Natural killer cell treated with Interleukin-12 subunit alpha and Interleukin-12 subunit beta and Interleukin-15 and Interleukin-18, amount 100 ng/mL, for 72 hours (primary cell): ENCODE measurements at places on chromosomes 4 and X.

DNA sequence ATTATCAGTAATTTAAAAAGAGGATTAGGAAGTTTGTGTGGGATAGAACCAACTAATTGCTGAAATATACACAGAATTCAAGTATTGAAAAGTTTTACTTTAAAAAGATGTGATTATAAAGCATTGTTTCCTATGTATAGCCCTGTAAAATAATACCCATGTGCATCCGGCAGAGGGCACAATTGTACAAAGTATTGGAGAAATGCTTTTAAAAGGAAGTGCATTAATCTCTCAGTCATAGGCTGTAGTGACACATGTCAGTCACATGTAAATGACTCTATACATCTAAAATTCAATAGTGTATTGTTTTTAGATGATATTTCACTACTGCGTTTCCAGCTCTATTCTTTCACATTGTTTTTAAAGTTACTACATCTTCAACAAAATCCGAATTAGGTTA is 9.7 kb upstream of the GEMIN8 start:
- DNase-seq, result peak; percentile 80

- DNase-seq, result no peak
Measured at GRCh38 chr4:151565583-151565982, 156.6 kb downstream of the FHIP1A start.

DNA sequence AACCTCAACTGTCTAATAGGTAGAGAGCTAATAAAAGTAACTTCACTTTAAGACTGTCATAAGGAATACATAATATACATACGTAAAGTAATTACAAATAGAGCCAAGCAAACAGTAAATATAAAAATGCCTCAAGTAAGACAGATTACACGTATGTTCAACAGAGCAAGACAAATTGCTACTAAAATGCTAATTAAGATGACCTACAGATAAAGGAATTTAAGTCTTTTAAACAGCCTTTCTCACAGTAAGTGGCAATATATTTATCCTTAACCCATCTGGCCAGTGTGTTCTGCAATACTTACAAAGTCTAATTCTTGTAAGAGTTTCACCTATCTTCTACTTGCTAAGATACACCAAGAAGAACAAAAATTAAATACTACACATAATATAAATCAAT is 12.7 kb downstream of the G3BP2 start:
- no peak for DNase-seq

DNA sequence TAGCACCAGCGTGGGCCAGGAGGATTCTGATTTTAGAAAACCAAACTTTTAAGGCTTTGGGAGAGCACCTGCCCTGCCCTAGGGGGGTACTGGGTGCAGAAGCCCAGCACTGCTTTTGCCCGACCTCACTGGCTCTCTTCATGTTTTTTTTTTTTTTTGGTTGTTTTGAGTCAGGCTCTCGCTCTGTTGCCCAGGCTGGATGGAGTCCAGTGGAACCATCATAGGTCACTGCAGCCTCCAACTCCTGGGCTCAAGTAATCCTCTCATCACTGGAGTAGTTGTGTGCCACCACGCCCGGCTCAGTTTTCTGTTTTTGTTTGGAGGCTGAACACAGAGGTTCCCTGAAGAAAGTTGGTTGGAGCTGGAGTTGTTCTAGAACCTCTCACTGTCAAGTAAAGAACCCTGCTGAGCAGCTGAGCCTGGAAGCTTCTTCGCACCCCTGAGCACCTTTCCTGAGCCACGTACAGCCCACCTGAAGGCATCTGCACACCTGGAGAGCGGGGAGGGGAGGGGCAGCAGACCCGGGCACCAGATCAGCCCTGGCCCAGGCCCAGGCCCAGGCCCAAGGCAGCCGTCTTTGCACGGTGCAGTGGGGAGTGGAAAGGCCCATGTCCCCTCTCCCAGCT is 49.5 kb downstream of the SHROOM2 start:
- DNase-seq, result no peak

- no peak for DNase-seq
Measured at GRCh38 chr4:77044461-77045150, 31.2 kb downstream of the CCNI start.

DNA sequence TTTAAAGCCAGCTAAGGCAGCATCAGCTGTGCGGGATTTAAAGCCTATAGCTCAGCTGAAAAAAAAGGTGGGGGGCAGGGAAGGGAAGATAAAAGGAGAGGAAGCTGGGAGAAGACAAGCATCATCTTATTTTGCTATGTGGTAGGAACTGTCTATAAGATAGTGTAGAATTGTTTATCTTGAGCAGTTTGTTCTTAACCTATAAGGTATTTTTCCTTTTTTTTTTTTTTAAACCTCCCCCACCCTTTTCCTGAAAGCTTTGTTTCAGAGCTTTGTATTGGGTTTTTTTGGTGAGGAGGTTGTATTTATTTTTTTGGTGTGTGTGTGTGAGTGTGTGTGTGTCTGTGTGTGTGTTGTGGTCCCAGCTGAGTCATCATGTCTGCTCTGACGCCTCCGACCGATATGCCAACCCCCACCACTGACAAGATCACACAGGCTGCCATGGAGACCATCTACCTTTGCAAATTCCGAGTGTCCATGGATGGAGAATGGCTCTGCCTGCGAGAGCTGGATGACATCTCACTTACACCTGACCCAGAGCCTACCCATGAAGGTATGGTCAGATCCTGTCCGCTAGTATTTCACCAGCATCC is 531 bp downstream of the RUFY3 start:
- no peak for DNase-seq

- no peak for DNase-seq
Measured at GRCh38 chrX:85516131-85516530, 136.7 kb upstream of the POF1B start.

GRCh38 chrX:27086237-27086636 is 376.9 kb downstream of the PPP4R3C start:
- DNase-seq, result no peak

DNA sequence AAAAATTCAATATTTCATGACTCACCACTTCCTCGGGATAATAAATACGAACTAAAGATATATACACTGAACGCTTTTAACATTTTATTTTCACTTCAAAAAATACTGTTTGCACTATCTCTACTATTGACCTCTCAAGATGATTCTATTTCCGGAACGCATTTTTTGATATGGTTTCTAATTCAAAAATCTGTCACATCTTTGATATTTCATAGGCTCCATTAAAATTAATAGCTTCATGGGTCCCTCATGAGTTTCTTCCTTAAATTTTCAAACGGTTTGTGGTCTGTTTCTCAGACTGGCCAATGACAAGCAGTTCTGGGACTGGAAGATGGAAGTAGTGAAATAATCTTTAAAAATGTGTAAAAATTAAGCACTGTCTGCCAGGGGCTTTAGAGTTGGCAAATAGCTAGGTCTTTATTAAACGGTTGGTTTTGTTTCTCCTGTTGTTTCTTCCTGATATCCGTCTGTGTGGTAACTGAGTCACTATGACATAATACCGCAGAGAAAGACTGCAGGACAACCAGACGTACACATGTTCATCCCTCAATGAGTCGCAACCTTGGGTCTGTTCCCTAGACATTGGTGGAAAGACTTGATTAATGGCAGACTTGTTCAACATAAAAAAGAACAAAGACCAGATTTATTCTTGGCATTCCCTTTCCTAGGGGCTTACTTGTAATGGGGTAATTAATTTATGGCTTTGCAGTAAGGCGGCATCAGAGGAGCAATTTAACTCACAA is 133.8 kb downstream of the PALLD start:
- DNase-seq, result no peak

DNA sequence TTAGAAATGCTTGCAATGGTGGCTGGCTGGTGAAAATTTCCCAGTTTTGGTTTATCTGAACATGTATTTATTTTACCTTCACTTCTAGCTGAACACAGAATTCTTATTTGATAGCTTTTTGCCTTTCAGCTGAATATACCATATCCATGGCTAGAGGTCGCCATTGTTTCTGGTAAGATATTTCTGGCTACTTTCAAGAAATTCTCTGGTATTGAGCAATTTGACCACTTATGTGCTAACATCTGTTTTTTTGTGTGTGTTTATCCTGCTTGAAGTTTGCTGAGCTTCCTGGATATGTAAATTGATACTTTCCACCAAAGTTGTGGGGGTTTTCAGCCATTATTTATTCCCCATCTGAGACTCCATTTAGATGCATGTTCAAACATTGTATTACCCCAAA is 75.4 kb downstream of the FBXW7 start:
- no peak for DNase-seq

GRCh38 chrX:21974011-21974385 is 33.5 kb downstream of the SMS start:
- no peak for DNase-seq

- DNase-seq, result no peak
Measured at GRCh38 chrX:72142094-72142793, 10.5 kb upstream of the RTL5 start.

GRCh38 chr4:159077702-159078495 is 25.0 kb upstream of the RAPGEF2 start:
- DNase-seq, result no peak

GRCh38 chrX:106891762-106892460 is 11.2 kb downstream of the RIPPLY1 start:
- DNase-seq, result no peak

- no peak for DNase-seq
Measured at GRCh38 chrX:102714994-102715393, 2.7 kb downstream of the GPRASP2 start.

GRCh38 chr4:152591396-152591795 is 55.5 kb upstream of the FBXW7 start:
- no peak for DNase-seq

GRCh38 chrX:118189000-118189399 is 72.4 kb upstream of the KLHL13 start:
- no peak for DNase-seq

DNA sequence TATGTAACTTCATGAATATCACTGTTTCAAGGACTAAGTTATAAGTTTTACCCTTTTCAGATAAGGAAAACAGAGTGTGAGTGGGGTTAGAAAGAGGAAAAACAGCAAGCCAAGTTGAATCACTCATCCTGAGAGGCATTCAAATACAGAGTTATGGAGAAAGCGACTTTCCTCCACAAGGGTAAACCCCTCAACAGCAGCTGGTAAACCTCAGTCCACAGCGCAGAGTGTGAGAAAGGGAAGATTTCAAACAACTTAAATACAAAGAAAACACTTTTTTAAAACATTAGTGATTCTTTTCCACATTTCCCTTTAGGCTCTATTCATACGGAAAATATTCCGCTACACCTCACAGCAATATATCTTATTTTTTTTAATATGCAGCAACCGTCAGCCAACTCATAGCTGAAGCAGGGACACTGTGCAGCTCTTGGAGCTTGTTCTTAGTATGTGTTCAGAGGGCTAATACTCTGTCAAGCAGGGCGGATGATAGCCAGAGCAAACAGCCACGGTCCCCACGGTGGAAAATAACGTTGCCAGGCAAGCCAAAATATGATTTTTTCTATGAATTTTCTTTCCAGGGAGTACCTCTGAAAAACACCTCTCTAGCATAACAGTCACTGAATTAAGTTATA is 488.9 kb upstream of the FAT1 start:
- no peak for DNase-seq

DNA sequence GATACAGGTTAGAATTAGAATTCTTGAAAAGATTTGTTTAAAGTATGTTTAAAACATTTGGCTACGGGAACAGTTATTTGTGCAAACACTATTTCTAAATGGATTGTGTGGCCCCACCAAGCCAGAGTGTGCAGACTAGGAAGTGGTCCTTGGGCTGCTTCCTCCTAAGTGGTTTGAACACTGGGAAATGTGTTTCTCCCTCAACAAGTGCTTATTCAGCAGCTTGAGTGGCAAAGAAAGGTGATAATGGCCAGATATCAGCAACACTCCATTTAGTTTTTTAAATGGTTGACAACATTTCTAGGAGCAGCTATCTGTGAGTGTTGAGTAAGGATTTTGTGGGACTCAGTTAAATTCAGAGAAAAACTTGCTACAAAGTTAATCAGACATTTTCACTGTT is 141.4 kb upstream of the LNX1 start:
- DNase-seq, result no peak

DNA sequence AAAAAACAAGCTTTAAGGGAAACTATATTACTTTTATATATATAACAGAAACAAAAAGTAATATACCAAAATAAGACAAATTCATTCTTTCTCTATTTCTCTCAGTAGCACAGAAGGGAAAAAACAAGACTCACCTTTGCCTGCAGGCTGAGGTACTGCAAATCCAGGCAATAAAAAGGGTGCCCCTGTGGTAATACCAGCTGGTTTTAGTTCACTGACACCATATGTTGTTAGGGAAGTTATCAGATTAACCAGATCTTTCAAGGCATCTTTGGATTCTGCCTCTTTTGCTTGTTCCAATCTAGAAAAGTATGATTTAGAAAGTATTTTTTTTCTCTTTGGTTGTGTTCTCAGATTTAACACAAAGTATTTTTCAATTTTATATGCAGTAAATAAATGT is 139.8 kb downstream of the WDFY3 start:
- DNase-seq, result no peak

DNA sequence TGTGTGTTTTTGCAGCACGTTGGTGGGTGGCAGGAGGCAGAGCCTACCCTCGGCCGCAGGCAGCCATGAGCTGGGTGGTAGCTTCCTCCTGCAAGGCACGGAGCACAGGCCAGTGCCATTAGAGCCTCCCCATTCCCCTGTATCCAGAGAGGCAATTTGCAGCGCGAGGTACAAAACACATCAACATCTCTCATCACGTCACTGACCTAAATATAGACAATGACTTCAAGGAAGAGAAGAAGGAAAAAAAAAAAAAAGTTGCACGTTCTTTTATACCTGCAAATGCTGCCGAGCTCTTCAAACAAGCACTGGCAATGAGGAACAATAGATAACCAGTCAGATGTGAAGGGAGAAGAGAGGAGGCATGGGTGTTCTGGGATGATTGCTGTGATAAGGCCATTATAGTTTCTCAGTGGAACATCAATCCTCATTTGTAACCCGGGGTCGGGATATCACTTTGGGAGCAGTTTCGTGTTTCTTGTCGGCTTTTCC is 159.9 kb downstream of the MGST2 start:
- no peak for DNase-seq

GRCh38 chr4:56908206-56909085 is 746 bp downstream of the REST start:
- DNase-seq, result peak; percentile 88
